Activated naive CD4-positive, alpha-beta T cell treated with Interleukin-2 at 50 U/mL for 16 hours (primary cell): ENCODE measurements at places on chromosomes 13 and 19.

- DNase-seq, result no peak
Measured at GRCh38 chr13:53054569-53054968, 26.0 kb downstream of the OLFM4 start.

- no peak for DNase-seq
Measured at GRCh38 chr19:14576363-14576762, 4.5 kb upstream of the NDUFB7 start.

DNA sequence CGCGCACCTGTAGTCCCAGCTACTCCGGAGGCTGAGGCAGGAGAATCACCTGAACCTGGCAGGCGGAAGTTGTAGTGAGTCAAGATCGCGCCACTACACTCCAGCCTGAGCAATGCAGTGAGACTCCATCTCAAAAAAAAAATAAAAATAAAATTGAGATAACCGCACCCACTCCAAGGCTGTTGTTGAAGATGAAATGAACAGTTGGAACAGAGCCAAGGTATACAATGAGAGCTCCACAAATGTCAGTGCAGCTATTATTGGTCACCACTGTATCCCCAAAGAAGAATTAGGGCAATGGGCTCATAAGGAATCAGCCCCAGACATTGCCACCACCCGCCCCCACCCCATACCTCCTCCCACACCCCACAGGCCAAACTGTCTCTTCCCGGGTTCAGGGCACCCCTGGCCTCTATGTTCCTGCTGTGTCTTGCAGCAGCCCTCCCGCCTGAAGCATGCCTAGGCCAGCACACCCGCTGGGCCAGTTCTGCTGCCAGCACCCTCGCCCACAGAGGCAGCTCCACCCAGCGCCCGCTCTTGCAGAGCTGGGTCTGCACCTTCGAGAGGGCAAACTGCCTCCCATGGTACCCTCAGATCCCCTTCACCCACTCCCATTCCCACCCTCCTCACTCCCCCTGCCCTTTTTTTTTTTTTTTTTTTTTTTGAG lies 3.5 kb upstream of the S1PR5 start:
- DNase-seq, result no peak

- DNase-seq, result no peak
Measured at GRCh38 chr19:801030-801860, 4.0 kb downstream of the PTBP1 start.

GRCh38 chr13:76790526-76790925 lies 95.7 kb downstream of the KCTD12 start:
- DNase-seq, result no peak

DNA sequence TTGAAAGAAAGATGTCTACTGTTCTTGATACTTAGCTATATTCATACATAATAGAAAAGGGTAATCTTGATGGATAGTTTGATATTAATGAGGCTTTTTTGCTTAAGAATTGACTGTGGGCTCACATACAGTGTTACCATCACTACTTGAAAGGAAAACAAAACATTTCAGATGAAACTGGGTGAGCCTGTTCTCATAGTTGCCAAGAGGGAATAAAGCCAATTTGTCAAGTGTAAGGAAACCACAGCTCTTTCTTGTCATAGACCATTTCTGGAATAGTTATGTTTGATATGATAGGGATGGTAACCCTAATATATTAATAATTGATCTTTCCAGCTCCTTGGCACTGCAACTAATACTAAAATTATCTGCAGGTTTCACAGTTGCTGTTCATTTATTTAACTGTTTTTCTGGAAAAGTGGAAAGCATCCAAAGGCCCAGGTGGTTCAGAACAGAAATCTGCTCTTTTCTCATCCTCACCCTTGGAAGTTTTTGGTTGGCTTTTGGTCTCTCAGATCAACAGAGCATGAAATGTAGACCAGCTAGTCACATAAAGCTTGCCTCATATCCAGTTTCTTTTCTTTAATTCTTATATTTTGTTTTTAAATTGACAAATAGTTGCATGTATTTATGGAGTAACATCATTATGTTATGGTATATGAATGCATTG lies 43.2 kb downstream of the ARHGEF7 start:
- DNase-seq, result no peak

DNA sequence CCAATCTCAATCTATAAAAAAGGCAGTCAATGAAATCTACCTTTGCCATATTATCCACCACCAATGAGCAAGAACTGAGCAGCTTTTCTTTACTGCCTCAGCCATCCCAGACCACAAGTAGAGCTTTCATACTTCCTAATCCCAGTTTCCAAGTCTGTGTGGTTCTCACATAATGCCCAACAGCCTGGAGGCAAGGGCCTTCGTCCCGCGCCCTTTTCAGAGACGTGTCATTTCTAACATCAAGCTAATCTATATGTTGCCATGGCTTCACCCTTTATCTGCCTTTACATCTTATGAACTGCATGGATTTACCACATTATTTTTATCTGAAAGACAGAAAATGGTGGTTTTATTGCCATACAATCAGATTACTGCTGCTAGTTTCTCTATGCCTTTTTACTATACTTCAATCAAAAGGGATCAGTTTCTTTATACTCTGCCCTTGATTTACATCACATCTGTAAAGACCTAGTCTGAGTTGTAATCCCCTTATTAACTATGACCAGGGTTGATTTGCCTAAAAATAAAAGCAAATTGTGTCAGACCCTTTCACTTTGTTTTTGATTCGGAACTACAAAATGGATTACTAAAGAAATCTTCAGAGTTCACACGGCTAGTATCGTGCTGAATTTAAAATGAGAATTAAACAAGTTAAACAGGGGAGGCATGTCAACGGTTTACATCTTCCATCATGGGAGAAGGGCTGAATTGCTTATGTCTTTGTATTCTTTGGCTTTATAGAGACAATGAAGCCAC lies 5.9 kb downstream of the EFNB2 start:
- DNase-seq, result no peak

DNA sequence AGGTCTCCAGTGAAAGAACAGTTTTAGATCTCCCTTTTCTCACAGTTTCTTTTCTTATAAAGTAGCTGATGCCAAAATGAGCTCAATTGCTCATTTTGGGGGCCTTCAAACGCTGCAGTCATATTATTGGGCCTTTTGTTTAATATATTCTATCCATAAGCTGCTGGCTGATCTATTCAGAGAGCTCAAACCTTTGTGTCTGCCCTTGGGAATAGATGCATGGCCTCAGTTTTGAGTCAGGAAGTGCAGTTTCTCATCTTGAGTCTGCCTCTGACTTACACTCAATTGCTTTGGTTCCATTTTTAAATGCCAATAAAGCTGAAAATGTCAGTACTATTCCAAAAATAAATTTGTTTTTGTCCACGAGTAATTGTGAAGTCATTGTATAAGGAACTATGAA lies 468.9 kb downstream of the KLF12 start:
- no peak for DNase-seq

- peak; percentile 54 for DNase-seq
Measured at GRCh38 chr19:17719730-17720400, 585 bp downstream of the MAP1S start.

GRCh38 chr13:24328145-24328544 lies 18.8 kb downstream of the C1QTNF9 start:
- no peak for DNase-seq

DNA sequence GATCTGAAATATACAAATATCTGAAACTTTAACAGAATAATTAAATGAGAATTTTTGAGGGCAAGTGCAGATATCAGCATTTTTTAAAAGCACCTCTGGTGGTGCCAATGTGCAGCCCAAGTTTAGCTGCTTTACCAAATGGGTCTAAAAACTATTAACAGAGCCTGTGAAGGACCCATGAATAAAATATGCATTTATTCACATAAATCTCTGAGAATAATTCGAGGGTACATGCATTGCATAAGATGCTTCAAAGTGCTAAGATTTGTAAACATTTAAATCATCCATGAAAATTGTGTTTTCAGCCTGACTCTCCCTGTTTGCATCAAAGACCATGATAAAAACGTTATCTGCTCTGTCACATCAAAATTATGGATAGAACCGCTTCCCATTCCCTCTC lies 47.1 kb upstream of the TNFSF11 start:
- no peak for DNase-seq

DNA sequence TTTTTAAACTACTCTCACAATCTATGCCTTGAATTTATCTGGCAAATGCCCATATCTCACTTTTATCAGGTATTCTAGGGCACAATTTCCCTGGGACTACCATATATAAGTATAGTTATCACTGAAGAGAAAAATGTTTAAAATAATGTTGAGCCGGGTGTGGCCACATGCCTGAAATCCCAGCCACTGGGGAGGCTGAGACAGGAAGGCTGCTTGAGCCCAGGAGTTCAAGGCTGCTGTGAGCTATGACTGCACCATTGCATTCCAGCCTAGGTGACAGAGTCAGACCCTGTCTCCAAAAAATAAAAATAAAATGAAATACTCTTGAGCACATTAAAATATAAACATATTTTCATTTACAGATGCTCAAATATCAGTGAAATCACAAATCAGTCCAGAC lies 4.1 kb downstream of the KATNAL1 start:
- DNase-seq, result no peak

GRCh38 chr19:4606921-4607678 lies 32.2 kb upstream of the TNFAIP8L1 start:
- DNase-seq, result no peak
